ENCODE measurements at places on chromosomes 12 and 14. TPM values are rescaled to one million over a fixed set of nuclear protein-coding genes. Genes with fewer than 3 reads are reported as not detected.

DNA sequence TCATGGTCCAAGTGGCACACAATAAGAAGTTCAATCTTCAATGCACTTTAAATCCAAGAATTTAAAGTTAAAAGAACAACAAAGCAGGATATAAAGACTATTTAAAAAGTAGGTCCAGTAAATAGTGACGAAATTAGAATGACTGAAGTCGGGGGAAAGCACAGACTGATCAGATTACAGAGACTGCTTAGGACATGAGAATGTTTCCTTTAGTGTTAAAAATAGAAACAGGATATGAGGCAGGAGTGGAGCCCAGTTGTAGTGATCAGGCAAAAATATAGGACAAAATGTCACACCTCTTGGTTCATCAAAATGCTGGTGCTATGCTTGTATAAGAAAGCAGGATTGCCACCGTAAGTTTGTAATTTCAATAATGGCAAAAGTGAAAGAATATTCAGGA lies 52.2 kb upstream of the CD163 start:
- DNase-seq: no peak

The HOXC6 gene
- total RNA-seq: not detected

- no peak for DNase-seq
These were observed 31.4 kb downstream of the CFAP251 start for GRCh38 chr12:121949648-121950397.

The CACNA1C gene
- total RNA-seq: 2.7 TPM

The SIX6 gene
- 1.4 TPM for total RNA-seq

DNA sequence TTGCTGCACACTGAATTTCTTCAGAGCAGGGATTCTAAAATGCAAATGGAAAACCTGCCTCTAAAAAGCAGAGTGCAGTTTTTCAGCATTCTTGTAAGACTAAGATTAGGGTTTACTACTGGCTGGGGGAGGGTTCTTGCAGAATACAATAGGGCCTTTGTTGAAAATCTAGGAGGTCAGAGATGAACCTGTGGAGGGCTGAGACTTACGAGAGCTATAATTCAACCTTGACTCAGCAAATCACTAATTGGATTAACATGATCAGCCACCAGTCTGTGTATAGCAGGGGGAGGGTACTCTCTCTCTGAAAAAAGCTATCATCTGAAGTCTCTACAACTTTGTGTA lies 92.6 kb upstream of the HIF1A start:
- DNase-seq: peak; percentile 48

DNA sequence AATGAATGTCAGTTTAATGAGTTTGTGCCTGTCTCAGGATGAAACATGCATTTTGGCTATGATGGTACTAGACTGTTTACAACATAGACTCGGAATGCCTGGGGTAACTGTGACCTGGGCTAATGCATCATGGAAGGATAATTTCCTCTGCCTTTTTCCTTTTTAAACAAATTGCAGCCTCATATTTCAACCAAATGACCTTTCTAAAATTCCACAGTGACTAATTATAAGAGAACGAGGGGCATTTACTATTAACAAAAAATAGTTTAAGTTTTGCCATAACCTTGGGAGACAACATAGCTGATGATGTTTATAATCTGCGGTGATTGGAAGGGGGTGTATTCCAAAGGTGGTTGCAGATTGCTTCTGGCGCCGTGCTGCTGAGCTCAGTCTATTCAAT lies 1140.5 kb downstream of the GALC start:
- DNase-seq: no peak

DNA sequence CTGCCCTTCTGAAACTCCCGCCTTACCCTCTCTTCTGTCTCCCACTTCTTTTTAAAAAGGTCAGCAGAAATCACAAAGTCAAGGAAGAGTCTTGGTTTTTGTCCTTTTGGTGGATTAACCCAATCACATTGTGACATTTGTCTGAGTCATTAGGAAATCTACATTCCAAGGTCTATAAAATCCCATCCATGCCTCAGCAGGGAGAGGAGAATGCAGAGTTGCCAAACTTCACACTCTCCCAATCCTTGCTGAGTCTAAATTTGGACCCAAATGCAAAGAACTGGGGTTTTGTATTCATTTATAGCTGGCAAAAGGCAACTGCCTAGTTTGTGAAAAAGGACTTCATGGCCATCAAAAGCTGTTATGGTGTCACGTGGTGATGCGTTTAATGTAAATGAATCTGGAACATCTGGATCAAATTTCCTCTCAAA lies 67.9 kb downstream of the TMEM30B start:
- no peak for DNase-seq

The RHOF gene
- 30.8 TPM for total RNA-seq

DNA sequence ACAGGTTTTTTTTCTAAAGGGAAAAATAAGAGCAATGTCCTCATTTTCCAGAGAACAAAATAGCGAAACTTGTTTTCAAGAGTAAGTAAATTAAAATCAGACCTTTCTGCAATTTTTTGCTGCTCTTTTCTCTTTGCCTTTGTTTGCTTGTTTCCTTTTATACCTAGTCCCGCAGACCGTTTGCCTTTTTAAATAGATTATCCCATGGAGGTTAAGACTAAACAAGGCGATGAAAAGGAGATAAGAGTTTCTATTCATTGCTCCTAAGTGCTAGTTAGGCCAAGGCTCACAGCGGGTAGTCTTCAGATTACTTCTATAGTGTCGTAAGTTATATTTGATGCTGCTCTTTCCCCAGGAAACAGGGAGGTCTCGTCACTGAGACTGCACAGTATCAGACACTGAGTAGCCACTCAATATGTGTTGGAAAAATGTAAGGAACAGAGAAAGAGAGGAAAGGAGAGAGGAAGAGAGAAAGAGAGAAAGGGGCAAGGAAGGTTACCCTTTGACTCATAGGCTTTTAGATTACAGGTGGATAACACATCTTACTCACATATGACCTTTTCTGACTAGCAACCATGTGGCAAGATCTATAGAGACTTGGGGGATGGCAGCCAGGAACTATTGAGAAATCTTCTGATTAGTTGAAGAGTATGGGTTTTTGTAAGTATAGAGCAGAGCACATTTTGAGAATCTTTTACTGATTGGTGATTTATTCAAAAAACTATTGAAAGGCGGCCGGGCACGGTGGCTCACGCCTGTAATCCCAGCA lies 107.5 kb upstream of the PARP11 start:
- DNase-seq: peak; percentile 27

- no peak for DNase-seq
These were observed 5.1 kb downstream of the INF2 start for GRCh38 chr14:104694475-104694950.
